ENCODE measurements at places on chromosomes 12 and 14. TPM values are rescaled to one million over a fixed set of nuclear protein-coding genes. Genes with fewer than 3 reads are reported as not detected.
A peak's percentile ranks its signal among the peaks of the same experiment; 100 is the strongest.

GRCh38 chr14:64841121-64841651 is 38.5 kb downstream of the SPTB start:
- H3K4me1 ChIP-seq, result no peaks in the 10 kb centered on the region
- DNase-seq, result peak; percentile 91
- no peaks in the 10 kb centered on the region for H3K27me3 ChIP-seq
- no peak overlapping the region for H3K27ac ChIP-seq
- H3K36me3 ChIP-seq, result no peaks in the 10 kb centered on the region

- DNase-seq, result no peak
- no peaks in the 10 kb centered on the region for H3K27me3 ChIP-seq
- no peak overlapping the region for H3K27ac ChIP-seq
- H3K4me3 ChIP-seq, result no peak overlapping the region
- no peaks in the 10 kb centered on the region for H3K4me1 ChIP-seq
Measured at GRCh38 chr12:121697093-121697698, 15.4 kb upstream of the TMEM120B start.

DNA sequence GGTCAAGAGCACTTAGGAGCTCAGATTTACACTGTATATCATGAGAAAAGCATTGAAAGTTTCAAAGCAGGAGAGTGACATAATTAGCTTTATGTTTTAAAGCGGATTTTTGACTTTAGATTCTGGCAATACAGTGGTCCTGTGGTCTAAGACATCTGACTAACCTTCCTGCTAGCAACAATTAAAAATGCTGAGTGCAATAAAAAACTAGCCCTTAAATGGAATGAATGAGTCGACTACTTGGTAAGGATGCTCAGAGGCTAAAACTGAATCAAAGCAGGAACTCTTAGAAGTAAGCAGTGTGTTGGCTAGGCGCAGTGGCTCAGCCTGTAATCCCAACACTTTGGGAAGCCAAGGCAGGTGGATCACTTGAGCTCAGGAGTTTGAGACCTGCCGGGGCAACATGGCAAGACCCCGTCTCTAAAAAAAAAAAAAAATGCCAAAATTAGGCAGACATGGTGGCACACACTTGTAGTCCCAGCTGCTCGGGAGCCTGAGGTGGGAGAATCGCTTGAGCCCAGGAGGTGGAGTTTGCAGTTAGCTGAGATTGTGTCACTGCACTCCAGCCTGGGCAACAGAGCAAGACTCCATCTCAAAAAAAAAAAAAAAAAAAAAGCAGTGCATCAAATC is 18.9 kb downstream of the BICD1 start:
- H3K27ac ChIP-seq, result no peak overlapping the region
- H3K4me1 ChIP-seq, result no peaks in the 10 kb centered on the region
- H3K36me3 ChIP-seq, result no peaks in the 10 kb centered on the region
- H3K27me3 ChIP-seq, result no peaks in the 10 kb centered on the region
- DNase-seq, result no peak

DNA sequence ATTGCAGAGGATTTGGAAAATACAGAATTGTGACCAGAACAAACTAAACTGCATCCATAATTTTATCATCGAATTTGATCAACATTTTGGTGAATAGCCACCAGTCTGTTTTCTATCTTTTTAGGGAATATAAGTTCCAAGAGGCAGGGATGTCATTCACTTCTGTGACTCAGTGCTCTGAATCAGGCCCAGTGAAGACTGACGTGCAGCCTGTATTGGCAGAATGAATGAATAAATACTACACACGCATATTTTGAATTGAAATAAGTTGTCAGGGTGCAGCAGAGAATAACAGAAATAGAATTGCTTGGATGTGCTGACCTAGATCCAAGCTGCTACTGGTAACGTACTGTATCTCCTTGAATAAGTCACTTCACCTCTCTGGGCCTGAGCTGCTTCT is 1.3 kb upstream of the EMP1 start:
- no peaks in the 10 kb centered on the region for H3K36me3 ChIP-seq
- H3K27ac ChIP-seq, result no peak overlapping the region
- H3K27me3 ChIP-seq, result no peaks in the 10 kb centered on the region
- no peak for DNase-seq

TSPAN19 gene
- 1.3 TPM for polyA plus RNA-seq

DNA sequence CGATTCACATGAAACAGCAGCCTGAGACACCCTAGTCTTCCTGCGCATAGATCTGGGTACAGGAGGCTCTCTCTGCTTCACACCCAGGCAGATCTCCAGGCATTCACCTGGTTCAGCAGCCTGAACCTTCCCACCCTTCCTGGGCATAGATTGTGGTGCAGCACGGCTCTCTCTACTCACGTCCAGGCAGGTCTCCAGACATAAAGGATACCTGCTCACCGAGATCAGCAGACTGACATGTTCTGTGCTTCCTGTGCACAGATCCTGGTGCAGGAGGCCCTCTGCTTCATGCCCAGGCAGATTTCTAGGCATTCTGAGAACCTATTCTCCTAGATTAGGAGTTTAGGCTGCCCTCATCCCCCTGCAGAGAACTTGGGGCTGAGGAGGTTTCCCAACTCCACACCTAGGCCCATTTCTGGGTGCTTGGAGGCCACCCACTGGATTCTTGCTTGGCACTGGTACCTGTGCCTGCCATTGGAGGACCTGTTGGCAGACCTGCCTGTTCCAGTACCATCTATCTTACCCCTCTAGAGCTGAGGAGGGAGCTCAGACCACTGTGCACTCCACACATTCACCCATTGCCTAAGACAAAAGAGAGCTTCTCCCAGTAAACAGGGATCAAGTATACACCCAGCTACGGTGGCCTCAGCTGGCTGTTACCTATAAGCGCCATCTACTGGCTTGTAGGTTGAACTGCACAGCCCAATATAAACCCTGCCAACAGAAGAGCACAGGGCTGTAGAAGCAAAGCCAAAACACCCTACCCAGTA is 28.0 kb upstream of the GARIN6 start:
- DNase-seq, result no peak
- H3K36me3 ChIP-seq, result no peaks in the 10 kb centered on the region
- no peaks in the 10 kb centered on the region for H3K4me1 ChIP-seq
- H3K4me3 ChIP-seq, result no peak overlapping the region
- H3K27me3 ChIP-seq, result no peaks in the 10 kb centered on the region
- H3K27ac ChIP-seq, result no peak overlapping the region

NOS1 gene
- polyA plus RNA-seq, result 1.3 TPM

GRCh38 chr12:66163289-66163688 is 6.5 kb downstream of the TMBIM4 start:
- H3K36me3 ChIP-seq, result peaks cover 2% of the 10 kb centered on the region
- no peaks in the 10 kb centered on the region for H3K27me3 ChIP-seq
- H3K27ac ChIP-seq, result no peak overlapping the region
- no peak for DNase-seq
- H3K4me3 ChIP-seq, result no peak overlapping the region

SSTR1 gene
- polyA plus RNA-seq, result 1.3 TPM

DNA sequence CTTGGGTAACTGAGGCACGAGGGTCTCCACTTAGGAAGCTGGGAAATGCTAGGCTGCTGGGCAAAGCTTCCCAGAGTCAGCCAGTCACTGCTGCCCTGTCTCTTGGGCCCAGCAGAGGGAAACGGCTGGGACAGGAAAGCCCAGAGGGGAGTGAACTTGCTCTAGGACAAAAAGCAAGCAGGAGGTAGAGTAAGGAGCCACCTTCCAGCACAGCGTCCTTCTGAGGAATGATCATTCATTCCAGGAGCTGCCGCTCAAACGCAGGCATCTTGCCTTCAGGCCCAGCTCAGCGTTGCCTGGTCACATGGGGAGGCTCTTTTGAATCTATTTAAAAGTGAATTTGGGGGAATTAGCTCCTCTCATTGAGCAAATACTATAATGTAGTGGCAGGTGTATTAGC is 118.6 kb downstream of the CRACR2A start:
- no peak overlapping the region for H3K27ac ChIP-seq
- no peaks in the 10 kb centered on the region for H3K27me3 ChIP-seq
- no peak overlapping the region for H3K4me3 ChIP-seq
- no peaks in the 10 kb centered on the region for H3K36me3 ChIP-seq

CLEC4D gene
- not detected for polyA plus RNA-seq

PPP2R3C gene
- polyA plus RNA-seq, result 33.7 TPM

ACOT4 gene
- polyA plus RNA-seq, result 10.6 TPM

WIF1 gene
- not detected for polyA plus RNA-seq

GRCh38 chr14:46325157-46325556 is 326.4 kb downstream of the RPL10L start:
- H3K36me3 ChIP-seq, result no peaks in the 10 kb centered on the region
- no peaks in the 10 kb centered on the region for H3K27me3 ChIP-seq
- no peak overlapping the region for H3K4me3 ChIP-seq
- no peak for DNase-seq

- no peak overlapping the region for H3K27ac ChIP-seq
- no peak overlapping the region for H3K4me3 ChIP-seq
- H3K27me3 ChIP-seq, result no peaks in the 10 kb centered on the region
Measured at GRCh38 chr12:99027461-99027860, 382.4 kb downstream of the APAF1 start.

DNA sequence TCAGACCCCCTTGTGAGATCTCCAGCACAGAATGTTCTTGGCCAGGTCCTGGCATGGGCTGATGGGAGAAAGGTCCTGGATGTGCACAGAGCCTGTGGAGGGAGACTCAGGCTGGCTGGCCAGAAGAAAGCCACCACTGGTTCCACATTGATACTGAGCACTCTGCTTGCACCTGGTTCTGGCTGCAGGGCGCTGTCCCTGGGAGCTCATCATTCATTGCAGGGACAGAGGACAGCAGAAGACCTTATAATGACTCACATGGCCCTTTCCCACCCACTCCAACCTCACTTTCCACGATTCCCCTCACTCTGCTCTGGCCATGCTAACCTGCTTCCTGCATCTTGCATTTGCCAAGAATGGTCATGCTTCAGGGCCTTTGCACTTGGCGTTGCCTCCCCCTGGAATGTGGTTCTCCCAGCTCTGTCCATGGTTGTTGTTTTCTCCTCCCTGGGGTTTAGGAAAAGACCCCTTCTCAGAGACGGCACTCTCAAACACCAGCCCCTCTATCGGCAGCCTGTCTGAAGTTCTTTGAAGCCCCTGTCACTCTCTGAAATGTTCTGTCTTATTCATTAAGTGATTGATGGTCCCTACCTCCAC is 10.3 kb downstream of the KRT7 start:
- H3K4me3 ChIP-seq, result no peak overlapping the region
- peaks cover 21% of the 10 kb centered on the region for H3K4me1 ChIP-seq
- H3K36me3 ChIP-seq, result no peaks in the 10 kb centered on the region
- H3K27ac ChIP-seq, result peak overlapping the region; percentile 88

DNA sequence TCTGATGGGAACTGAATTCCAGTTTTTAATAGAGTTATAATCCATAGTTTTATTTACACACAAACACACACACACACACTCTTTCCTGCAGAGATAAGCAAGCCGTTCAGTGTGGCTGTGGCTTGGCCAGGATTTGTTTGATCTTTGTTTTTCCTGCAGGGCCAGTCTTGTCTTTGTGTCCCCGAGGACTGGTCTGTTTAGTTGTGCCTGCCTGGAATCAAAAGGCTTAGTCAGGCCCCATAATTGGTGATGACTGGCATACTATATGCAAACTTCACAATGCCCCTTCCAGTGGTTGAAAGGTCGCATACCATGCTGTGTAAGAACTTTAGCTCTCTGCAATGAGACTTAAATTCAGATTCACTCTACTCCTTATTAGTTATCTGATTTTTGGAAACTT is 26.0 kb downstream of the WBP11 start:
- no peaks in the 10 kb centered on the region for H3K36me3 ChIP-seq
- no peaks in the 10 kb centered on the region for H3K4me1 ChIP-seq
- H3K27me3 ChIP-seq, result no peaks in the 10 kb centered on the region
- no peak for DNase-seq
- H3K27ac ChIP-seq, result no peak overlapping the region

GRCh38 chr14:29222671-29223268 is 456.2 kb downstream of the FOXG1 start:
- H3K36me3 ChIP-seq, result no peaks in the 10 kb centered on the region
- no peak overlapping the region for H3K27ac ChIP-seq
- no peaks in the 10 kb centered on the region for H3K4me1 ChIP-seq
- H3K27me3 ChIP-seq, result no peaks in the 10 kb centered on the region
- DNase-seq, result peak; percentile 25
